ENCODE measurements at places on chromosomes 12 and 14.
A peak's percentile ranks its signal among the peaks of the same experiment; 100 is the strongest.

DNA sequence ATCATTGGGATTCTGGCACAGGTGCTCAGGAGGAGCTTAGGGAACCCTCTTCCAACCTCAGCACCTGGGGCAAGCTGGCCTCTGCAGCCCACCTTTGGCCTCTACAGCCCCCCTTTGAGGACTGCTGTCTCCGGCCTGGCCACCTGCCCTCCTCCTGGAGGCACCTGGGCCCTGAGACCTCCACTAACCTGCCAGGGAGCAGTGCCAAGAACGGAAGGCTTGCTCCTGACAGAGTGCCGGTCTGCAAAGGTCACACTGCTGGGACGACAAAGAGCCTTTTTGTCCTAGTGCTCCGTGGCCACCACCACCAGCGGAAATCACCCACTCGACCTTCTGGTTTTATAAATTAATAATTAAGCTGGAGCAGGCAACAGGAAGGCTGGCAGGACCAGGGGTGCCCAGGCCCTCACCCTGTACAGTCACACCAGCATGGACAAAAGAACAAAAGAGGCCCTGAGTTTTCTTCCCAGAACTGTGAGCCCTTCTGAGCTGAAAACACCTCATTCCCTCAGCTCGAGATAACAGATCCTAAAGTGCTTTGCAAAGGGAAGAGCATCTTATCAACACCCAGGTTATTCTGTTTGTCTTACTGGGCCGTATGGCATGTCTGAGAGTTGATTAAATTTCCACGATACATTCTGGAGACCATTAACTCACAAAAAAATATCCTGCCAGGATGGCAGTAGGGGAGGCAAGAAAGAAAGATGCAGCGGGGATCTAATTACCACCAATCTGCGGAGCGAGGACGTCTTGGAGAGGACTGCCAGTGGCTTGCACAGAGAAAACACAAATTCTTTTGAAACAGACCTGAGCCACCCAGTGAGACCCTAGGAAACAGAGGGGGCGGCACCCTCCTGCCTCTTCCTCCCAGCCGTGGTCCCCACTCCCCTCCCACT lies 8.2 kb downstream of the TESC start:
- DNase-seq: no peak

DNA sequence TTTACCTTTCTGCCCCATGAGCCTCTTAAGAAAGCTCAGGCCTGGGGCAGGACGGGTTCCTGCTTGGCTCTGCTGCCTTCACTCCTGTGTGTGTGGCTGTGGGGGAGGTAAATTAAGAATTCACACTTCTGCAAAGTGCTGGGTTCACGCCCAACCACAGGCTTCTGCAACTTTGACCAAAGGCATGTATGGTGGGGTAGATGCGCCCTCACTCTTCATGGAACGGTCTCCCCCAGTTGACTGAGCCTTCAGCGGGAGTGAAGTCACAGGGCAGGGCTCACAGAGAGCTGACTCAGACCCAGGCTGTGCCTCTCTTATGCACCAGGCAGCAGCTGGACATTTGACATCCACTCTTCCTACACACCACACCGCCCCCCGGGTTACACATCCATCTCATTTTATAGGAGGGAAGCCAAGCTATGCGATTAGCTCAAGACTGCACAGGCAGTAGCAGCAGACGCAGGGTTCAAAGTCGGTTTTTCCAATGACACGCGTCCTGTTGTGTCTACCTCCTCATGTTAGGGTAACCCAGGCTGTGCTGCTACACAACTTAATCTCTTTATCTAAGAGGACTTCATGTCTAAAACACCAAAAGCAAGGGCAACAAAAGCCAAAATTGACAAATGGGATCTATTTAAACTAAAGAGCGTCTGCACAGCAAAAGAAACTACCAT lies 15.4 kb upstream of the BCL11B start:
- peak; percentile 61 for DNase-seq

DNA sequence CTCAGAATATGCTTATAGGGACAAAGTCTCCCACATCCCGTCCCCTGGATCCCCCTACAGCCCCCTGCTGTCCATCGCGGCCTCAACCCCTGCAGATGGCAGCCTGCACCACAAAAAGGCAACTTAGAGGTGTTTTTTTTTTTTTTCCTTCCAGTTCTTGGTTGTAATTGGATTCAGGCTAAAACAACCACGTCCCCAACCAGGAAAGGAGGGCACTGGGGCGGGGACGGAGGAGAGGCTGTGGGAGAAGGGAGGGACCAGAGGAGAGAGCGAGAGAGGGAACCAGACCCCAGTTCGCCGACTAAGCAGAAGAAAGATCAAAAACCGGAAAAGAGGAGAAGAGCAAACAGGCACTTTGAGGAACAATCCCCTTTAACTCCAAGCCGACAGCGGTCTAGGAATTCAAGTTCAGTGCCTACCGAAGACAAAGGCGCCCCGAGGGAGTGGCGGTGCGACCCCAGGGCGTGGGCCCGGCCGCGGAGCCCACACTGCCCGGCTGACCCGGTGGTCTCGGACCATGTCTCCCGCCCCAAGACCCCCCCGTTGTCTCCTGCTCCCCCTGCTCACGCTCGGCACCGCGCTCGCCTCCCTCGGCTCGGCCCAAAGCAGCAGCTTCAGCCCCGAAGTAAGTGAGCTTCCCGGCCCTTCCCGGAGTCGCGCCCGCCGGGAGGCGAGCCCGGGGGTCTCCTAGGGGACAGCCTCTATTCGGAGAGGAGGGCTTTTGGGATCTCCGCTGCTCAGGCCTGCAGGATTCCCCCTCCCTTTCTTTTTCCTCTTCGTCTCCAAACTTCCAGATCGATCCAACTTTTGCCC lies at the start of gene MMP14:
Gene MMP14 (plus strand): TSS at position 285 of the 813 bp plus-strand sequence. CDS start 233 bp downstream, at position 518.
- no peak for DNase-seq

GRCh38 chr12:54977857-54978256 lies 6.7 kb downstream of the TESPA1 start:
- DNase-seq: no peak

GRCh38 chr12:25433581-25434325 lies 119.3 kb downstream of the LMNTD1 start:
- DNase-seq: no peak

DNA sequence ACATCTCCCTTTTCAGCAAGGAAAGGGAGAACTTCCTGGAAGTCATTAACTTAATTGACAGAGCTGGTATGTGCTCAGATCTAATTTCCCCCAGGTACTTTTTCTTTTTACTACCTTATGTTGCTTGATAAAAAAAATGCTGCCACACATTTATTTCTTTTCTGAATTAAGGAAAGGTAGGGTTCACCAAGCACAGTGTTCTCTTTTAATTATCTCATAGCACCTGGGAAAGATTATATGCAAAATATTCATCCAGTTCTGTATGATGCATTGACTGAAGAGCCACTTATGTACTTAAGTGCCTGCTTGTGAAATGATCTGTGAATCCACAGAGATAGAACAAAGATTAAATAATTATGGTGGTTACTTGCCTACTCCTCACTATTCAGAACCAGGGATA lies 25.1 kb downstream of the KCNC2 start:
- no peak for DNase-seq

GRCh38 chr12:42790761-42791151 lies 201.2 kb upstream of the PRICKLE1 start:
- no peak for DNase-seq

DNA sequence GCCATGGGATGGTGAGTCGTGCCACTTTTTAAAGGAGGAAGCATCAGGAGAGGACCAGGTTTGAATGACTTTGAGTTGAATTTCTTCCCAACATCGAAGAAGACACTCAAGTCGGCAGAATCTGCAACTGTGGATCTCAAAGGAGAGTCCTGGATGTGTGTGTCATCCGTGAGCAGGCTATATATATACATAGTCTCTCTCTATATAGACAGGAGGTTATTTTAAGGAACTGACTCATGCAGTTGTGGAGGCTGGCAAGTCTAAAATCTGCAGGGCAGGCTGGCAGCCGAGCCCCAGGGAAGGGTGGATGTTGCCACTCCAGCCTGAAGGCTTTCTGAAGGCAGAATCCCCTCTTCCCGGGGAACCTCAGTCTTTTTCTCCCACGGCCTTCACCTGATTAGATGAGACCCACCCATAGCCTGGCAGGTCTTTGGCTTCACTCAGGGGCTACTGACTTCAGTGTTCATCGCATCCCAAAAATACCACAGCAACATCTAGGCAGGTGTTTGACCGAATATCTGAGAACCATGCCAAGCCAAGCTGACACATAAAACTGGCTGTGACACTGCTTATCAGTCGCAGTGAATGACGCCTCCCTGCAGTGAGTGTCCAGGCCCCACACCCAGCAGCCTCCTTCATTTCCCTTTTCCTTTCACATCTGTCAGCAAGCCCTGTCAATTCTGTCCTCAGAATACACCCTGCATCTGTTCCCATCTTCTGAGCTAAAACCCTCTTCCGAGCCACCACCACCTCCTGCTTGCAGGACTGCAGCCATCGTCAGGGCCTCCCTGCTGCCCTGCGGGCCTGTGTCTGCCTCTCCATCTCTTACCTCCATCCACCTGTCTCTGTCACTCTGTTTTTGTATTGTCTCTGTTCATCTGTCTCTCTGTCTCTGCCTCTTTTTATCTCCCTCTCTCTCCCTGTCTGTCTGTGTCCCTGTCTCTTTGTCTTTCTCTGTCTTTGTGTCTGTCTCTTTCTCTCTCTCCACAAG lies 54.0 kb downstream of the ZNF664 start:
- DNase-seq: no peak

DNA sequence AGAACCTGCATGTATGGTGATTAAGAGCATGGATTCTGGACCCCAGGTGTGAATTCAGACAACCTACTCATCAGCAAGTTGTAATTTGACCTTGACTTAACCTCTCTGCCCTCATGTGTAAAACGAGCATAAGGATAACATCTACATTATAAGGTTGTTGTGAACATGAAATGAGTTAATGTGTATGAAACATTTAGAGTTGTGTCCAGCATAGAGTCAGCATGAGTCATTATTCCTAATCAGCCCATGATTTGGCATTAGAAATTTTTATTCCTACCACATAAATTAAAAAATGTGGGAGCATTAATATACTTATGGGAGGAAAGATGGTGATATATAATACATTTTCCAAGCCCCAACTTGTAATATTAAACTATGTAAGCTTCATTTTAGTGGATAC lies 95.9 kb upstream of the DDHD1 start:
- DNase-seq: no peak

DNA sequence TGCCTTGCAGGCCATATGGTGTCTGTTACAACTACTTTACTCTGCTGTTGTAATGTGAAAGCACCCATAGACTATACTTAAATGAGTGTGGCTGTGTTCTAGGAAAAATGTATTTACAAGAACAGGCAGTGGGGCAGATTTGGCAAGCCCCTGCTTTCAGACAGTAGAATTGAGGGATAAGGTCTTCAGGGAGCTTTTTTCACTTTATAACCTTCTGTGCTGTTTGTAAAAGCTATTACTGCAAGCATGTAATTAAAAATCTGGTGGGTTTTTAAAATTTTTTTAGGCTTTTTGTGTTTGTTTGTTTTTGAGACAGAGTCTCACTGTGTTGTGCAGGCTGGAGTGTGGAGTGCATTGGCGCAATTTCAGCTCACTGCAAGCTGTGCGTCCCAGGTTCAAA lies 73.9 kb downstream of the VEZT start:
- DNase-seq: no peak

DNA sequence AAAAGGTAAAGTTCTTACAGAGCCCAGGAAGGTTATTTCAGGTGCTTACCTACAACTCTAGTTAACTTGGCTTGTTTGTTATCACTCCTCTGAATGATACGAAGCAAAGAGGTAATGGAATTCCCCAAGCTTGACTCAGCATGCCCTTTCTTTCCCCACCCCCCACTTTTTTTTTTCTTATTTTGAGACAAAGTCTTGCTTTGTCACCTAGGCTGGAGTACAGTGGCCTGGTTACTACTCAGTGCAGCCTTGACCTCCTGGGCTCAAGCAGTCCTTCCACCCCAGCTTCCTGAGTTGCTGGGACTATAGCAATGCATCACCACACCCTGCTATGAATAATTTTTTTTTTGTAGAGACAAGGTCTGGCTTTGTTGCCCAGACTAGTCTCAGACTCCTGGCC lies 17.1 kb upstream of the YBX3 start:
- DNase-seq: no peak

DNA sequence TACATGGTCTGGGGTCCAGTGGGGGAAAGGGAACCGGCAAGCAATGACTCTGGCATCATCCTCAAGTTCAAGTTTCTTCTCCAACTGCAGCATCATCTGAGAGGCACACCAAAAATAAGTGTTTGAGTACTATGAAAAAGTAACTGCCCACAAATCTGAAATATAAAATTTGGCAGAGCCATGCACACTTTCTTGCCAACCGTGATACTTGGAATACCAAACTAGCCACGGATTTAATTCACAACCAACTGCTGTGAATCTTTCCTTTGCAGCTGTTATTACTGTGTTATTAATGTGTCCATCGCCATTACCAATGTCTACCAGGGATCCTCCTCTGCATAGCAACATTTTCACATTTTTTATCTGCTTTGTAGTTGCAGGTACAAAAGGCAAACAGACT lies 74.6 kb downstream of the GXYLT1 start:
- DNase-seq: no peak

GRCh38 chr14:104887623-104888488 lies 22.8 kb downstream of the CEP170B start:
- no peak for DNase-seq

DNA sequence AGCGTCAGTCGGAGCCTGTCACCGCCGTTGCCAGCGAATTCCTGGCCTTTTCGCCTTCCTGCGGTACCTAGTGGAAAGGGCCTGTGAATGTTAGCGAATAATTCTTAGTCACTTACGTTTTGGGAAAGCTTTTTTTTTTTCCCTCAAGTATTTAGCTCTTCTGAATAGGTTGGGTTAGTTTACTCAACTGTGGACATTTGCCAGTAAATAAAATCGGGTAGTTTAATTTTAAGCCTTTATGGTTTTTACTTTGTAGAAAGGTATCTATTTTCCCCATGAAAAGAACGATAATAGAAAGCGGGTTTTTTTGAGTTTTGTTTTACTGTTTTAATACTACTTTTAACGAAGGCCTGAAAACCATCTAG lies 1.7 kb downstream of the YY1 start:
- DNase-seq: no peak

- no peak for DNase-seq
Observed at GRCh38 chr12:11609045-11609444, 40.4 kb upstream of the ETV6 start.

- peak; percentile 10 for DNase-seq
Observed at GRCh38 chr14:71437870-71438269, 494.4 kb upstream of the RGS6 start.

GRCh38 chr12:71236133-71236660 lies 78.4 kb upstream of the TSPAN8 start:
- DNase-seq: no peak

DNA sequence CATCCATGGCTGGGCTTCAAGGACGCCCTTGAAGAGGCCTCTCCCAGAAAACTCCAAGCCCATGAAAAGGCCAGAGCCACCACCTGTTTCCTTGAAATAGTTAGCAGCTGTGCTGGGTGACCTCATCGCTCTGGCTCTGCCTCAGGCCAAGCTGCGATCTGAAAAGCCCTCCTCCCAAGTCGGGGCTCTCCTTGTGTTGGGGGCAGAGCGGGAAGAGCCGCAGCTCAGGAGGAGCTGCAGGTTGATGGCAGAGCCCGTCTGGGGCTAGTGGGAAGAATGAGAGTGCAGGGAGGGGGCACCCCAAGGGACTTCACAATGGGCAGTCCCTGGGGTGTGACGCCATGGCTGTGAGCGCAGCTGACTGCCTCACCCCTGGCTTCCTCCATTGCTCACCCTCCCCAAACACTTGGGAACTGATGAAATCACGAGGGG lies 50.0 kb upstream of the STON2 start:
- DNase-seq: no peak

- DNase-seq: no peak
Observed at GRCh38 chr12:114955414-114956014, 271.5 kb upstream of the TBX3 start.

Data from CD4-positive, alpha-beta T cell treated with Interleukin-17A for 1 hour (primary cell).